ENCODE measurements at places on chromosomes 4 and X.

DNA sequence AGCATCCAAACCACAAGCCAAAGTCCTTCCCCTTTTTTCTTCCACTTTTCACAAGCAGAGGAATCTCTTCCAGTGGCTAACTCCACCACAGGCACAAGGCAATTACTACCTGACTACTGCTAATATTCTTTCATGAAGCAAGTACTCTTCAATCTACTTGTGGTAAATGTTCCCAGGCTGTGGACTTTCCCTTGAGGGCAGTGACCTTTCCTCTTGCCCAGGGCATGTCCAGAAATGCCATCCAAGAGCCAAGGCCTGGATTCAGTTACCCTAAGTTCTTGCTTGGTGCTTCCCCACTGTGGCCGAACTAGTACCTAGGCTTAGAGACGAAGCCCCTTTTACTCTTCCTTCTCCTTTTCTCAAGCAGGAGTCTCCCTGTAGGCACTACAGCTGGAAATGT lies 400.7 kb downstream of the DCAF12L2 start:
- DNase-seq = no peak

- no peak for DNase-seq
Observed at GRCh38 chr4:8283161-8283560, 13.6 kb downstream of the HTRA3 start.

DNA sequence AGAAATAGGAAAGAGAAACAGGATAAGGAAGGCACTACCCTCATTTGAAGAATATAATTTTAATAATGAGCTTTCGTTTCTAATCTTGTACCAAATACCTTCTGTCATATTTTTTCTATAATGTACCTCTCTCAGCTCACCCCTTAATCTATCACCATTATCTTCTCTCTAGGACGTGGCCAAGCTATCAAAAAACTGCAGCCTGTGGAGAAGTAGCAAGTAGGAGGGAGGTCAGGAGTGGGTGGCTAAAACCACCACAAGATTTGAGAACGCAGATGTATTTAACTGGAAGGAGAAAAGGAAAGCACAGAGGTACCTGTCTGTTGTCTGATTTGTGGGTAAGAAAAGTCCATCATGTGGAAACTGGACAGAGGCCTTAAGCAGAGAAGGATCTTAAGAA lies 576.7 kb upstream of the DIPK2B start:
- no peak for DNase-seq

GRCh38 chrX:110442635-110443034 lies 84.0 kb downstream of the RTL9 start:
- DNase-seq = peak; percentile 14

DNA sequence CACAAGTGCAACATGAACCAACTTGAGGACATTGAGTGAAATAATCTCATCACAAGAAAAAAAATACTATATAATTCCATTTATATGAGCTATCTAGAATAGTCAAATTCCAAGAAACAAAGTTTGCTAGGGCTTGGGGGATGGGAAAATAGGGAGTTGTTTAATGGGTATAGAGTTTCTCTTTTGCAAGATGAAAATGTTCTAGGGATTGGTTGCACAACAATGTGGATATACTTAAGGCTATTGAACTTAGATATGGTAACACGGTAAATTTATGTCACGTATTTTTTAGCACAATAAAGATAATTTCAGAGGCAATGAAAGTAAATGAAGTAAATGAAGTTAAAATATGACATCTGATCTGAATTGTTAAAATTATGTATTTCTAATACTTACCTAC lies 7.9 kb downstream of the MFSD8 start:
- DNase-seq = no peak

GRCh38 chr4:129362691-129363274 lies 266.8 kb downstream of the C4orf33 start:
- peak; percentile 80 for DNase-seq

GRCh38 chr4:22434895-22435294 lies 81.0 kb downstream of the ADGRA3 start:
- DNase-seq = peak; percentile 62

DNA sequence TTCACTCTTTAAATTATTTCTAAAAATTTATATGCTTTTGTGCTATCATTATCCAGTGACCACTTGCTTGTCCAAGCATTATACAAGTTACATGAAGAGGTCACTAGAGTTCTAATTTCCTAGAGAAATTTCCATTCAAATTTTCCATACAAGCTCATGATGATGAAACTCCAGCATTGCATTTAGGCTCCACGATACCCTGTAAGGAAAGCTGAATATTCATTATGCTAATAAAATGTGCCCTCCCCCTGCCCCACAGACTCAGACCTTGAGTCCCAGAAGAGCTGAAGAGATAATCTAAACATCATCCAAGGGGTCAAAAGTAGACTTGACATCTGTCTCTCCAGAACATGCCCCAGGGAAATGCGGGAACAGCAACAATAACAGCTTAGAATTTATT lies 19.6 kb upstream of the FAM156A start:
- no peak for DNase-seq

- DNase-seq = no peak
Observed at GRCh38 chr4:83178029-83178428, 63.5 kb upstream of the PLAC8 start.

DNA sequence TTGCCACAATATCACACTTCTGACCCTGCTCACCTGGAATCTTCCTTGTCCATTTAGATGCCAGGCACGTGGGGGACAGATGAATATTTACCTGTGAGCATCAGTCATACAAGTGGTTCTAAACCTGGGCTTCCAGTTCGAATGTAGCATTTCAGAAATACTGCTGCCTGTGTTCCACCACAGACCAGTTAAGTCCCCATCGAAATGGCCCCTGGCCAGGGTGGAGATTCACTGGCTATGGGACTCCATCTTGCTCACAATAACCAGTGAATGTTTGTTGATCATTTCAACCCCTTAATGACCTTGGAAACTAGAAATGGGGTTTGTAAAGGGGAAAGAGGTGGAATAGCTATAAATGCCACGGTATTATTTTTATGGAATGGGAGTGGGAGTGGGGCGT lies 73.8 kb downstream of the CLDN34 start:
- no peak for DNase-seq

GRCh38 chr4:6239486-6239885 lies 30.2 kb upstream of the WFS1 start:
- DNase-seq = no peak

DNA sequence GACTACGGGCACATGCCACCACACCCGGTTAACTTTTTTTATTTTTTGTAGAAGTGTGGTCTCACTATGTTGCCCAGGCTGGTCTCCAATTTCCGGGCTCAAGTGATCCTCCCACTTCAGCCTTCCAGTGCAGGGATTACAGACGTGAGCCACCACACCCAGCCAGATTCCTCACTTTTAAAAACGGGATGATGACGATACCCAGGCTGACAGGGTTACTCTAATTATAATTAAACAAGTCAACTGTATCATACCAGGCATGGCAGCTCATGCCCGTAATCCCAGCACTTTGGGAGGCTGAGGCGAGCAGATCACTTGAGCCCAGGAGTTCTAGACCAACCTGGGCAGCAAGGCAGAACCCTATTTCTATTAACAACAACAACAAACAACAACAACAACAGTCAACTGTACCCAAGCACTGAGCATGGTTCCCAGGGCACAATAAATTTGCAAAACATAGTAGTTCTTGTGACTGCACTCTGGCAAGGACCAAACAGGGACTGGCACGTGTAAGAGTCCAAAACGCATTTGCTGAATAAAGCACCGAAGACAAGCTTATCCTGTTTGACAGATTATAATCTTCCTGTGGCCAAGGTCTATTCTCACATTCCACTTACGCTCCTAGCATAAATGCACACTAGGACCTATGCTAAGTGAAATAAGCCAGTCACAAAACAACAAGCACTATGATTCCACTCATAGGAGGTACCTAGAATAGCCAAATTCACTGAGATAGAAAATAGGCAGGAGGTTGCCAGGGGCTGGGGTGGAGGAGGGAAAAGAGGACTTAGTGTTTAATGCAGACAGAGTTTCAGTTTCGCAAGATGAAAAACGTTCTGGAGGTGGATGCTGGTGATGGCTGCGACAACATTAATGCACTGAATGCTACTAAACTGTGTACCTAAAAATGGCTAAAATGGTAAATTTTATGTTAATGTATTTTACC lies 77.5 kb downstream of the IRF2 start:
- DNase-seq = no peak

GRCh38 chr4:1637580-1638271 lies 46.4 kb downstream of the FAM53A start:
- DNase-seq = no peak

DNA sequence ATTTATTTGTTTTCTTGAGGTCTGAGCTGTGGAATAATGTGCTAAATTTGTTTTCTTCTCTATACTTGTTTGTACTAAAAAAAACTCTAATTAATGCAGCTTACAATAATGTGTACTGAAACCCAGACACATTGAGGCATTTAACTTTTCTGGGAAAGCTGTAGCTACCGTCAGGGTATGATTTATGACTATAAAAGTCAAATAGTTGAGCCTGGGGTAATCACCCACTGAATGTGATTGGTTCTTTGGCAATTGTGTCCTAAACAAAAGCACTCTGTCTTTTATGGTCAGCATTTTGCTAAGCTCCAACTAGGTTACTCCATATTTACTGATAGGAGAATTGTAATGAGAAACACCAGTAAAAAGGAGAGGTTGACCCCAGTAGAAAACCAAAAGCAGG lies 65.9 kb upstream of the CBLL2 start:
- no peak for DNase-seq

DNA sequence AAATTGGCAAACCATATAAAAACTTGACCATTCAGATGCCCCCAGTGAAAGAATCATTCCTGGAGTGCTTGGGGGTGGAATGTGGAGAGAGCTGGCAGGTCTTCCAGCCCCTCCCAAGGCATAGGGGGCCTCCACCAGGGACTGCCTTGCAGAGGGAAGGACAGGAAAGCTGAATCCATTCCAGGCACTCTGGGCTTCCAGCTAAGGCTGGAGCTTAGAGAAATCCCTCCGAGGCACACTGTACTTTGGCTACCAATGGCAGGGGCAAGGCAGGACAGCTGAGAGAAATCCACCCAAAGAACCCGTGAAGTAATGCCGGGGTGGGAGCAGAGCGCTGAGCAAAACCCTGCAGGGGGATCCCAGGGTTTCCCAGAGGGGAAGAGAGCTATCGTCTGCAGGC lies 4.0 kb downstream of the CENPU start:
- DNase-seq = peak; percentile 40

DNA sequence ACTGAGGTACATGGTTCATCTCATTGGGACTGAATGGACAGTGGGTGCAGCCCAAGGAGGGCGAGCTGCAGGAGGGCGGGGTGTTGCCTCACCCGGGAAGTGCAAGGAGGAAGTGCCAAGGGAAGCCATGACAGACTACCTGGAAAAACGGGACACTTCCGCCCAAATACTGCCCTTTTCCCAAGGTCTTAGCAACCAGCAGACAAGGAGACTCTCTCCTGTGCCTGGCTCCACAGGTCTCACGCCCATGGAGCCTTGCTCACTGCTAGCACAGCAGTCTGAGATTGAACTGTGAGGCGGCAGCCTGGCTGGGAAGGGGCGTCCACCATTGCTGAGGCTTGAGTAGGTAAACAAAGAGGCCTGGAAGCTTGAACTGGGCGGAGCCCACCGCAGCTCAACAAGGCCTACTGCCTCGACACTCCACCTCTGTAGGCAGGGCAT lies 14.7 kb upstream of the USP53 start:
- DNase-seq = no peak

- DNase-seq = peak; percentile 64
Observed at GRCh38 chr4:154622598-154622997, 10.1 kb upstream of the FGG start.

DNA sequence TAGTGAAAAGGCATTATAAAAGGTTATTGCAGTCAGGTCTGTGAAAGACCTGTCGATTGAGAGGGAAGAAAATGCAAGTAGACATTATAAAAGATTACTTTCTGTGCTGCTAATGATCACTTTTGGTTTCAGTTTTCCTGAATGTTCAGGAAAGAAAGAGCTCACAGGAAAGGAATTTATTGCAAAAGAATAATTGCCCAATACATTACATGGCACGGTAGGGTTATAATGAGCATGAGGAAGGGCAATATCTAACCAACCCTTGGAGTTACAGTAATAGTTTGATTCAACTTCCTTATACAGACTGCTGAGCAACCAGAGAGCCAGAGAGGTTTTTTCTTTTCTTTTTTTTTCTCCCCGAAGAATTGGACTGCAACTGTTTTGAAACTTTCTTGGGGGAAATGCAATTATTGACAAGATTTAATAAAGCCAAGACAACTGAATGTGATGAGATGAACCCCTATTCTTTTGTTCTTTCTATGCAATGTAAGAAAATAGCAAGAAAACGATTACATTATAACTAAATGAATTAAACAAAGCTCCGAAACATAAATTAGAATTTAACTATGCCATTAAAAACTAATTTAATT lies 247.0 kb downstream of the C4orf33 start:
- peak; percentile 74 for DNase-seq

GRCh38 chr4:52751487-52751911 lies 274 bp upstream of the ERVMER34-1 start:
- no peak for DNase-seq

DNA sequence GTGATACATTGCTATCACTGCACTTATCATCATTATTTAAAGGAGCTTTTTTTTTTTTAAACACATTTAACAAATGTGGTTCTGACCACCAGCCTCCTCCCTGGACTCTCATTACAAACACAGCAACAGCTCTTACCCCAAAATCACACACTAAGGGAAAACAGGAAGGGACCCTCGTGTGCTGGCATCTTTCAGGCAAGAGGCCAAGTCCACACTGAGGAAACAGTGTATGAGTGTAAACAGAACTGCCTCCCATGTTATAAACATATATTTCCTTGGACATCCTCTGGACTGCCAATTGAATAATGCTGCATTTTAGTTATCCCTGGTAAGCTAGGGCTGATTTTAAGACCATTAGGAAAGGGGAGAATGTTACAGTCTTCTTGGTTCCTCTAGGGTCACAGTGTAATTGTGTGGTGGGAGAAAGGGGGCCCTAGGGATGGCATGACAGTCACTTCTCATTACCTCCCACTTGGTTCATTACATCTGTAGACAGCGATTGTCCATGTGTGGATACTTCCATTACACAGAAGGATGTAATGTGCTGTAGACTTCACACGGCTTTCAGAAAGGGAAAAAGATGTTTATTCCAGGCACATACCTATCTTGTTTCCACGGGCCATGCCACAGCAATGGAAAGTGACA lies 244.6 kb upstream of the TET2 start:
- no peak for DNase-seq

GRCh38 chrX:134469486-134469885 lies 9.5 kb downstream of the HPRT1 start:
- peak; percentile 48 for DNase-seq

DNA sequence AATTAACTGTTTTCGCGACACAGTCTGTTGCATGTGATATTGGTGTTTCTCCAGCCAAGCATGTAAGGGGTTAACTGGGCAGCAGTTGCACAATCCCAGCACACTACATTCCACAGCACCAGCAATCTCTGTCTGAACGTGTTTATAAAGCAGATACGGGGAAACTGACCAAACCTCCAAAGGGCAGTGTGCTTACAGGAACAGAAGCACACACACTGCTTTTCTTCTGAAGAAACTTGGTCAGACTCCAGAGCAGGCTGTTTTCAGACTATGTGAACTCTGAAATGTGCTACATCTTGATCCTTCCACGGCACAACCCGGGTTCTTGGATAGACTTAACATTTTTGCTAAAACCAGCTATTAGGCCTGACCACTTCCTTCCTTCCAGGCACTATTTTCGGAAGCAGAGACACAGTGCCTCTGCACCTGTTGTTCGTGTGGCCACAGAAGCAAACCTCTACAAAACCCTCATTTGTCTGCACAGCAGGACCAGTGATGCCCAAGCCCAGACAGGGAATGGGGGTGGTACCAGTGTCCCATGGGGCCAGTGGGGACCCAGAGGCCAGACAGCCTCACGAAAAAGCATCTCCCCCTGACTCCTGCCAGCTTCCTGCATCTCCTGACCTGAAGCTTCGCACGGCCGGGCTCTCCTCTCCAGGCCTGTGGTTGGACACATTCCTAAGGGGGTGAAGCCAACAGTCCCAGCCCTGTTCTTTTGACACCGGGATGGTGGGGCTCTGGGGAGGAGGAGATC lies 90.1 kb downstream of the IRF2 start:
- peak; percentile 98 for DNase-seq

All from fibroblast of the aortic adventitia (primary cell).